ENCODE measurements at places on chromosomes 1 and 21.

- no peak for DNase-seq
These were observed 559.5 kb upstream of the CHRM3 start for GRCh38 chr1:238826891-238827290.

DNA sequence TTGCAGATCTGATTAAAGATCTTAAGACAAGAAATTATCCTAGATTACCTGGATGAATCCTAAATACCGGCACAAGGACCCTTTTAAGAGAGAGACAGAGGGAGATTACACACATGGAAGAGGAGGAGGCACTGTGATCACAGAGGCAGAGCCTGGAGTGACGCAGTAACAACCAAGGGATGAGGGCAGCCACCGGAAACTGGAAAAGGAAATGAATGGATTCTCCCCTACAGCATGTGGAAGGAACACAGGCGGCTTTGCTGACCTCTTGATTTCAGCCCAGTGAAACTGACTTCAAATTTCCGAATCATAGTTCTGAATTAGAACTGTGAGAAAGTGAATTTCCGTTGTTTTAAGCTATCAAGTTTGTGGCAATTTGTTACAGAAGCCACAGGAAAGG, 50.2 kb upstream of the IVNS1ABP start:
- no peak for DNase-seq

- no peak for DNase-seq
These were observed 338.3 kb downstream of the NEGR1 start for GRCh38 chr1:71944006-71944405.

DNA sequence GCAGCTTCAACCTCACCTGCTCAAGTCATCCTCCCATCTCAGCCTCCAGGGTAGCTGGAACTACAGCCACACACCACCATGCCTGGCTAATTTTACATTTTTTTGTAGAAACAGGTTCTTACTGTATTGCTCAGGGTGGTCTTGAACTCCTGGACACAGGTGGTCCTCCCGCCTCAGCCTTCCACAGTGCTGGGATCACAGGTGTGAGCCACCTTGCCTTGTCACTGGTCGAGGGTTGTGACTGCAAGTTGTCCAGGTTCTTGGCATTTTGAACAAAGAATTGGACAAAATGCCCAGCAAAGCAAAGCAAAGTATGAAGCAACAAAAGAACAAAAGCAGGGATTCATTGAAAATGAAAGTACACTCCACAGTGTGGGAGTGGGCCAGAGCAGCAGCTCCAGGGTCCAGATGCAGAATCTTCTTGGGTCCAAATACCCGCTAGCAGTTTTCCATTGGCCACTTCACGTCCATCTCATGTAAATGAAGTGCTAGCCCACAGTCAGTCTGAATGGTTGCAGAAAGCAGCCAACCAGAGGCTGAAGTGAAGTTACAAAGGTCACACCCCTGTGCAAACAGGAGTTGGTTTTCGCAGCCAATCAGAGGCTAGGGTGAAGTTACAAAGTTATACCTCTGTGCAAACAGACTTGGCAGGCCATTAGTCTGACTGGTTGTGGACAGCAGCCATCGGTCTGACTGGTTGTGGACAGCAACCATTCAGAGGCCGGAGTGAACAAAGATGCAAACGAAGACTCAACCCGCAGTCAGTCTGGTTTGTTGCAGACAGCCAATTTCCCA, 109.5 kb upstream of the KIF26B start:
- no peak for DNase-seq

GRCh38 chr1:31689854-31690253, 14.0 kb downstream of the COL16A1 start:
- DNase-seq, result no peak

GRCh38 chr1:214165850-214166374, 115.0 kb upstream of the SMYD2 start:
- no peak for DNase-seq

DNA sequence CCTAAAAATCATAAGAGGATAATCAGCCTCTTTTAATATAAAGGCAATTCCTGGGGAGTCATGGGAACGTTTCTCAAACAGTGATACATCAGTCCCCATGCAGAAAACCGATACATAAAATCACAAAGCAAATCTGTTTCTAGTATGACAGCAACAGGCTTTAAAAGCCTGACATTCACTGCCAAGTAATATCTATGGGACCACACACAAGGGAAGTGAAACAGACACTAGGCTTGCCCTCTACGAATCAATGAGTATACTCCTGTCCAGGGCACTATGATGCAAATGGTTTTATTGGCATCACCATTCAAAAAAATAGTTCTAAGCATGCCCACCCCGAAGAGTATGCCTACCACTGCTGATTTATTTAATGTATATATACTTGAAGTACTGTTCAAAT, 54.4 kb downstream of the TIAM1 start:
- no peak for DNase-seq

DNA sequence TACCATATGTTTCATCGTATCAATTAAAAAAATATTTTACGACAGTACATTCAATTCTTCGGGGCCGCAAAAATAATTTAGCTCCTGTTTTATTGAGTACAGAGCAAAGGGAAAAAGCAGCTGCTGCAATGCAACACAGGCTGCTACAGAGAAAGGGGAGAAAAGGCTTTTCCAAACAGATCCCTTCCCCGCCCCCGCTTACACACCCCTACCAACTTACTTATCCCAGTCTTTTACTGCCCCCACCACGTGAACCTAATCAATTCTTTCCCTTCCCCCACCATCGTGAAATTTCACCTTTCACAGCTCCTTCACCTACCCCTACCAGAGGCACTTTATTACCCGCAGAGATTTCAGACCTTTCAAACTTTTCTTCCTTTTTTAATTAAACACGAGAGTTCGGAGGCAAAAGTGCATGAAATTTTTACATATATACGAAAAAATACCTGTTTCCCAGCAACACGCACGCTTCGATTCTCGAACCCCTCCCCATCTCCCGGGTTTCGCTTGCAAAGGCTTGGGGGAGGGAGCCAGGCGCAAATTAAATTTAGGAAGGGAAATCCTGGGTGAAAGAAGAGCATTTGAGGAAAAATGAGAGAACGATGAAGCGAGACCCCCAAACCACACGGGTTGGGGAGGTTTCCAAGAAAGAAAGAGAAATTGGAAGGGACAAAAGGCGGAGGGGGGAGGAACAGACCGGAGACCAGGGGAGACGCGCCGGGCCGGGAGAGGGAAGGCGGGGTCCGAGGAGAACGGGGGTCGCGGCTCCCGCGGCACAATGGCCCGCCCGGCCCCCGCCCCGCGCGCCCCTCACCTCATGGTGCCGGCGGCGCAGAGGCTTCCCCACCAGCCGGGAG, 823 bp downstream of the ENAH start:
- no peak for DNase-seq

DNA sequence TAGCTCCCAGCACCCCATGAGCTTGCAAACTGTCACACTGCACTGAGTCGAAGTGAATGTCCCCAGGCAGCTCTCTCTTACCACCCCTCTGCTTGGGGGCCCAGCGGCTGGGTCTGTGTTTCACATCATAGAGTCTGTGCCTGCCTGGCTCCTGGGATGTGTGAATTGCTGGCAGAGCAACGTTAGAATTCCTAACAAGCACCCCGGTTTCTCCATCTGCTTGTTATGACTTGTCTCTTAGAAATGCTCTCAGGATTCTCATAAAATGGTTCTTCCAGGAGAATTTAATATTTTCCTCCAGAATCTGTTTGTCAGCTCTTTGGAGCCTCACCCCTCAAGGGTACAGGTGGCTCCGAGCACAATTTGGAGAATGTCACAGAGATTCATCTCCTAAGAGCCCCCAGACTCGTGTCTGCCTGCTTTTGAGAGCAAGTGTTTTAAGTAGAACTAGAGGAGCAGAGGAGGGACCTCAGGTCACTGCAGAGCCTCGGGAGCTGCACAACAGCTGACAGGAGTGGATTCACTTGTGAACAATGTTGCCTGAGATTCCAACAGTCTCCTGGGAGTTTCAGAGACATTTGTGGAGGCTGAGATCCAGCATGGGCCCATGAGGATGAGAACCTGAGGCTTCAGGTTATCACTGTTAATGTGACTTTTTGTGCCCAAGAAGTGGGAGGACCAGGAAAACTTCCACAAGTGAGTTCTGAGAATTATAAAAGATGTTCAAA, 131.5 kb downstream of the KCNJ6 start:
- DNase-seq, result no peak

GRCh38 chr1:58862728-58863385, 79.0 kb upstream of the JUN start:
- no peak for DNase-seq

DNA sequence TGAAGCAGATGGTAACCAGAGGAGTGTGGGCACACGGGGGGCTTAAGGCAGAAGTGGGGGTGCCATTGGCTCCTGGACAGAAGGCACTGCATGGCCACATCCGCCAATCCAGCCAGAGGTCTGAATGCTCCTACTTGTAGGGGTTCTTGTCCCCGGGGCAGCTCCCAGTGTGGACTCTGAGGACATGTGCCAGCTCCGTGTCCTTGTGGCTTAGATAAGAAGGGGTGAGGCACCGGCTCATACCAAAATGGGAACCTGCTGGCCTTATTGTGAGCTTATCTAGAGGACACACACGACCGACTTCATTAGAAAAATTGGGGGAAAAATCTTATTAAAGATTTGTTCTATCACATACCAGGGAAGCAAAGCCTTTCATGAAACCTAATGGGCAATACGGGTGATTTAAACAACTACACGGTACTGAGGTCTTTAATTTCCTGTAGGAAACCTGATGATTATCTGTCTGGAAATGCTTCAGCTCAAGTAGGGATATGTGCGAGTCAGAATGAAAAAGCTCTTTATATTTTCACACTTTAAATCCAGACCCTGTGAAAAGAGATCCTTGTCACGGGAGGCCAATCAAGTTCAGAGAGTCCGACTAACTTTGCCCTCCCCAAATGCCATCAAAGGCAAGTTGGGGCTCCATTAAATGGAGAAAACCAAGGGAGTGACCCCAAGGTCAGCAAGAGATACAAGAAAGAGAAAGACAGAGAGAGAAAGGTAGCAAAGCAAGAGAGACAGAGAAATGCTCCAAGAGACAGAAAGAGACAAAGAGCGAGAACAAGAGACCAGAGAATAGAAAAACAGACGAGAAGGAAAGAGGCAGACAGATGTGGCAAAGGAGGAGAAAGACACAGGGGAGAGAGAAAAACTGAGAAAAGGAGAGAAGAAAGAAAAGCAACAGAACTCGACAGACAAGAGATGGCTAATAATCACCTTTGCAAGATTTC, 14.1 kb upstream of the KCNN3 start:
- DNase-seq, result no peak

DNA sequence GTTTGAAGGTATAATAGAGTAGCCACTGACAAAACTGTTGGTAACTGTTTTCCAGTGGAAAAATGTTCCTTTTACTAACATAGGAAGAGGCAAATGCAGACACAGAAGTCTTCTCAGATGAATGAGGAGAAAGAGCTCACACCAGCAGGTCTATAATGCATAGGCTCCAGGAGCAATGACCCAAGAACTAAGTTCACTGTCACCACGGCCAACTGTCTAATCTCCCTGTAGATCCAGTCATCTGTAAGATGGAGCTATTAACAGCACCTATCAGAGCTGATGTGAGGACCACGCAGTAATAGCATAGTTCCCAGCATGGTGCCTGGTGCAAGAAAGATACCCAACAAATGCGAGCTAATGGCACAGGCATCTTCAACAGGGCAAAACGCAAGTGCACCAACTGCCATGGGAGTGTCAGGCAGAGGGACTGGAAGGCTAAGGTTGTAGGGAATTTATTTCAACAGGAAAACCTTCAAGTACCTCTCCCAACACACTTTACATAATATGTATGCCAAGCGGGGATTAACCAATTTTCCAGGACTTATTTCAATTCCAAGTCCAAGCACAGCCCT, 12.9 kb downstream of the GNB1 start:
- DNase-seq, result no peak

- DNase-seq, result no peak
These were observed 51.2 kb downstream of the CCDC185 start for GRCh38 chr1:223444411-223444810.

- no peak for DNase-seq
These were observed 3.4 kb downstream of the ITSN1 start for GRCh38 chr21:33645730-33646129.

- DNase-seq, result no peak
These were observed 172.8 kb upstream of the CACNA1E start for GRCh38 chr1:181310560-181310959.

GRCh38 chr21:23394458-23394857, 2212.8 kb downstream of the MRPL39 start:
- DNase-seq, result no peak

- DNase-seq, result no peak
These were observed 35.6 kb downstream of the NUF2 start for GRCh38 chr1:163357378-163357777.

GRCh38 chr1:111221633-111222291, 5.8 kb upstream of the CHI3L2 start:
- peak; percentile 46 for DNase-seq

- no peak for DNase-seq
These were observed 108.0 kb downstream of the HMGB4 start for GRCh38 chr1:33971913-33972312.

GRCh38 chr1:43990271-43991199, 864 bp upstream of the CCDC24 start:
- no peak for DNase-seq

- no peak for DNase-seq
These were observed 4.9 kb upstream of the LINGO4 start for GRCh38 chr1:151809985-151810556.

DNA sequence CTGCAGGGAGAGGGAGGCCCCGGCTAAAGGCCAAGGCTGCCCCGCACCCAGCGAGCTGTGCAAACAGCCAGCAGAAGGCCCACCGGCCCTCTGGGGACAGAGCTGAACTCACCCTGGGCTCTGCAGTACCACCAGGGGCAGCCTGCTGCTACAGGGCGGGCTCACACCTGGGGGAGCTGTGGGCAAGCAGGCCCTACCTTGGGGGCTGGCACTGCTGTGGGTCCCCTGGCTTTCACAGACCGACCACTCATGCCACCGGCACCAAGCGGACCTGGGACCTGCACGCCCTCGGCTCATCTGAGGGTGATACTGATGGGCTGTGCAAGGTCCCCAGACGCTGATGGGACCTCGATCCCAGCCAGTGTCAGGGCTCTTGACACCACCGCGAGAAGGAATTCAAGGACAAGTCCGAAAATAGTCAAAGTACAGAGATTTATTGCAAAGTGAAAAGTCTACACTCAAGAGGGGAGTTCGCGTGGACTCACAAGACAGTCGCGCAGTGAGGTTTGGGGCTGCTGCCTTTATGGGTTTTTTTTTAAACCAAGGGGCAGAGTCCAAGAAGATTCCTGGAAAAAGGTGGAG, 61.0 kb upstream of the ADARB1 start:
- DNase-seq, result no peak

GRCh38 chr1:166197141-166197540, 30.3 kb upstream of the FAM78B start:
- DNase-seq, result no peak

GRCh38 chr1:26429721-26430120, 2.4 kb upstream of the DHDDS start:
- DNase-seq, result no peak

DNA sequence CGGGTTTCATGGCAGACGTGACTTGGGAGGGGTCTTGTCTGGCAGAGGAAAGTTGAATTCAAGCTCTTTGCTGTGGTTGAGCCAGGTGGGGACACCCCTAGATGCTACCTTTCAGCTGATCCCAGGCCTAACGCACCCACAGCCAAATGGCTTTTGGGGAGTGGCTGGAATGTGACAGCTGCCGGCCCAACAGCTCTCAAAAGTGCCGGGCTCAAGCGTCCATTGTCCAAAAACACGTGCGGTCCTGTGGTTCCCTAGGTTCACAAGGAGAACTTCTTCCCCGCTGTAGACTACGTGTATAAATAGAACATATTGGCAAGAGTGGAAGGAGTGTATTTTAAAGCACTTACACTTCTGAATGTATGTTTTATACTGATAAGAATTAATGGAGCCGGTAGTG, 87.1 kb upstream of the ARHGEF16 start:
- DNase-seq, result no peak

- no peak for DNase-seq
These were observed 7.6 kb upstream of the CLCA2 start for GRCh38 chr1:86416343-86416742.

- no peak for DNase-seq
These were observed 43.6 kb downstream of the KCNK1 start for GRCh38 chr1:233657466-233657865.
